ENCODE measurements at places on chromosomes 11 and 22.
A peak's percentile ranks its signal among the peaks of the same experiment; 100 is the strongest.

GRCh38 chr22:35379146-35379993, 1.5 kb upstream of the HMOX1 start:
- no peak for DNase-seq

GRCh38 chr11:2306452-2306823, 4.6 kb downstream of the TSPAN32 start:
- no peak for DNase-seq

DNA sequence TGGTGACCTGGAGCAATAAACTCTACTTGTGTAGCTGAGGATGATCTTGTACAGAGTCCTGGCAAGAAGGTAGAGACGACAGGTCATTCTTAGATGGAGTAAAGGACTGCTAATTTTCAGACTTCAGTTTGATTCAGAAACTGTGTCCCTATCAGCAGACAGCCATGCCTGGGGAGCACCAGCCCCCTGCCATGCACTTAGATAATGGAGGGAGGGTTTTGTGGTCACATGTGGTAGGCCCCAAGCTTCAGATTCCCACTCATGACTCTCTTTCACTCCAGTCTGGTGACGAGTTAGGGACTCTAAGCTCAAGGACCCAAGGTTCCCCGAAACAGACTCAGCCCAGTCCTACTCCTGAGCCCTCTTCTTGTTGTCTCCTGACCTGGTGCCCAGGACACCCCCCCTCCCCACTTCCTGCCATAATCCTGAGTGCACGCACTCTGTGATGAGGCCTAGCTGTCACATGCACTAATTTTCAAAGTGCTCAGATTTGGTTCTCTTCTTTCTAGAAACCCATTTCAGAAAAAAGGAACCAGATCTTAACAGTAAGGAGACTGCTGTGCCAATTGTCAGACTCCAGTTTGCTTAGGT, 10.2 kb upstream of the AMPD3 start:
- DNase-seq, result no peak

DNA sequence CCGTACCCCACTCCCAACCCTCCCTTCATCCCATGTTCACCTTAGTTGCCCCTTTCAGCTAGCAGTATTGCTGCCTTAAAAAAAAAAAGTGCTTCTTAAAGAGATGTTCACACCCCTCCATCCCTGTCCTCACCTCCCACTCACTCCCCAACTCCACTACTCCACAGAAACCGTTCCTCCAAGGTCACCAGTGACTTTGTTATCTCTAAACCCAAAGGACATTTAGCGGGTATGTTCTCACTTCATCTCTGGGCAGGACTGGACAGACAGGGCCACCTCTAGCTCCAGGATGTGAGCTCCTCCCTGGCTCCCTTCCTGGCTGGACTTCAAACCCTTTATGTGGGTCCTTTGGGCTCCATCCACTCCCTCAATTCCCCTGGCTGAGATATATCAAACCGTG, 6.4 kb upstream of the RCOR2 start:
- no peak for DNase-seq

DNA sequence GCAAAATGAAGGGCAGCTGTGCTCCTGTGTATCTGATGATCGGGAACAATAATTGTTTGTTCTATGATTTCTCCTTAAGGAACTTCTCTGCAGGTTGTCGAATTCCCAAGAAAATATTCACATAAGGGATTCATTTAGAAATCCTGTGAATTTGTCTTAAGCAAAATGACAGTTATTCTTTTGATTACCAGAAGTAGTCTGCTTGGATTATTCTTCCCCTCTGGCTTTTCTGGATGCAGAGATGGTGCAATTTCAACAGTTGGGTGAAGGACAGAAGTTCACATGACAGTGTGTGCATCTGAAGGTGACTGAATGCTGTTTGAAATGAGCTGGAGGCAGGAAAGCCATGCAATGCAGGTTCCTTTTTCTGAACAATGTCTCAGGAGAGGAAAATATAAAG, 137.2 kb upstream of the MTMR2 start:
- no peak for DNase-seq

- DNase-seq, result no peak
Measured at GRCh38 chr11:111672949-111673348, 70.7 kb downstream of the SIK2 start.

DNA sequence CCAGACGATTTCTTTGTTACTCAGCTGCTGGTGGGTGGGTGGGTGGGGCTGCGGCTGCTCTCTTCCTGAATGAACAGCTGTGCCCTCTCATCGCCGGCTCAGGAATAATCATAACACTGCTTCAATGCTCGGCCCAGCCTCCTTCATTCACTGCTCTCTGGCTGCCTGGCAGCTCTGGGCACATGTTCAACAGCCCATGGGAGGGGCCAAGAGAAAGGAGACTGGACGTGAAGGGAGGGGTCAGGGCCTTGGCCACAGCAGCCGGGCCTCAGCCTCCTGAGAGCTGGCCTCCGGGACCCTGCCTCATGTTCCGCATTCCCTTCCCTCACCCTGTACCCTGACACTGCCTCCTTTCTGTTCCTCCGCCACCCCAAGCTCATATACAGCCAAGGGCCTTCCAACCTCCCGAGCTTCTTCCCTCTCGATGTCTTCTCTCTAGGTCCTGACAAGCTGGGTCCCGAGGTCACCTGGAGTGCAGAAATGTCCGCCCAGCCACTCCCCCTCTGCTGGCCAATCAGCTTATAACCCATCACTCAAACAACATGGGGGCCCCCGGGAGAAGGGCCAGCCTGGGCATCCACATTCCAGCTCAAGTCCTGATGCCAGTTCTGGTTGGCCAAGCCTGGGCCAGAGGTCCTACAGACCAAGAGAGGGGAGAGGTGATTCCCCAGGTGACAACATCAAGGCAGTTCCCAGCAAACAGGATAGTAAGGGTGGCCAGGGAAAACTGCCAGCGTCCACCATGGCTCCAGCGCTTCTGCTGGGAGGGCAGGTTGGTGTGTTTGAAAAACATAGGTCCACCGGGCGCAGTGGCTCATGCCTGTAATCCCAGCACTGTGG, 3.2 kb upstream of the CSDC2 start:
- DNase-seq, result no peak

DNA sequence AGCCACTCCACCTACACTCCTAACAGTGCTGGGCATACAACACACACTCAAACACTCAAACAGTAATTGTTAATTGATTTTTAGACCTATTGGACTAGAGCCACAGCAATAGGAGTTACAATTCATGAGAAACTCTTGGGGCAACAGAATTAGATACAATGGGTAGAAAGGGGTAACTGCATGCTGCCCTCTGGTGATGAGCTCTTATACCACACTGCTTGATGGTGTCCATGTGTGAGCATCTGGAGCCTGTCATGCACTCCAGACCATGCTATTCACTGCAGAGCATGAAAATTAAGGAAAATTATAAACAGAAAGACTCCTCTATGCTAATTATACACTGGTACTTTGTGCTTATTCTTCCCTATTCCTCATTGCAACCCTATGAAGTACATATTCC, 975.5 kb upstream of the CCDC90B start:
- no peak for DNase-seq

DNA sequence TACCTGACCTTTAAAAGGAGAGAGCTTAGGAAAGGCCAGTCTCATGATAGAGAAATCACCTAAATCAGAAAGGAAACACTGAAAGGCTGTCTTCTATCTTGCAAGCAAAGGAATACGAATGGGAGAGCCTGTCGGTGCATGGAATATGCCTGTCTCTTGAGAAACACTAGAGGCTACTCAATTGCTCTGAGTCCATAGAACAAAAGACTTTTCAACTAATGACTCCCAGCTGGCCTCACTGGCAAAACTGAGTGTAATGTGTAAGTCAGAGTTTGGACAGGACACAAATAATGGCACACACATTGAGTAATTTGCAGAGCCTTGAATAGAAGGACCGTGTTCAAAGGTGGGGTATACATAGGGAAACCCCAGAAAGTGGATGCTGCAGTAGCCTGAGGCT, 171.0 kb upstream of the ARHGAP20 start:
- DNase-seq, result no peak

DNA sequence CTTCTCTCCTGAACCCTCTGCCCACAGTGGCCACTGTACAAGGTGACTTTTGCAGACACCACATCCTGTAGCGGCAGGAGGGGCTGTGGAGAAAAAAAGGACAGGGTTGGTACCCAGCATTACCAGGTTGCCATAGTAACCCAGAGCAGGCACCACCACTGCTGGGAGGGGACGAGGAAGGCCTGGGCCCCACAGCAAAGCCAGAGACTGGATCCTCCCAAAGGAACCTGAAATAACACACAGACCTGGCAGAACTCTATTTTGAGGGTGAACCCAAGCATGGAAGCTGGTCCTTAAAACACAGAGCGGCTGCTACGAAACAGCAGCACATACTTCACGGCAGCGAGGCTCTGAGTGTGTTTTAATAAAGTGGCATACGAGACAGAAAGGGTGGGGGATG, 380.6 kb downstream of the CTTN start:
- DNase-seq, result no peak

GRCh38 chr11:126308271-126308671, 4.4 kb downstream of the DCPS start:
- no peak for DNase-seq

GRCh38 chr11:46461461-46461927, 69.9 kb upstream of the CHRM4 start:
- no peak for DNase-seq

- DNase-seq, result peak; percentile 21
Measured at GRCh38 chr11:112004389-112004788, 20.8 kb upstream of the DLAT start.

GRCh38 chr11:126474220-126474619, 118.7 kb downstream of the ST3GAL4 start:
- no peak for DNase-seq

- peak; percentile 43 for DNase-seq
Measured at GRCh38 chr22:21690401-21690801, 24.6 kb downstream of the PPIL2 start.

GRCh38 chr11:64347193-64347867, 7.3 kb downstream of the CCDC88B start:
- DNase-seq, result no peak

- no peak for DNase-seq
Measured at GRCh38 chr11:105935791-105936190, 86.2 kb downstream of the MSANTD4 start.

GRCh38 chr22:24768537-24769374, 5.8 kb downstream of the PIWIL3 start:
- peak; percentile 13 for DNase-seq

GRCh38 chr11:10302744-10303557, 1.9 kb upstream of the ADM start:
- peak; percentile 66 for DNase-seq

- DNase-seq, result no peak
Measured at GRCh38 chr11:99370549-99371216, 349.9 kb downstream of the CNTN5 start.

- DNase-seq, result peak; percentile 57
Measured at GRCh38 chr11:6618117-6619003, 862 bp downstream of the TPP1 start.

- peak; percentile 88 for DNase-seq
Measured at GRCh38 chr22:23849009-23850006, 8.4 kb upstream of the SLC2A11 start.

DNA sequence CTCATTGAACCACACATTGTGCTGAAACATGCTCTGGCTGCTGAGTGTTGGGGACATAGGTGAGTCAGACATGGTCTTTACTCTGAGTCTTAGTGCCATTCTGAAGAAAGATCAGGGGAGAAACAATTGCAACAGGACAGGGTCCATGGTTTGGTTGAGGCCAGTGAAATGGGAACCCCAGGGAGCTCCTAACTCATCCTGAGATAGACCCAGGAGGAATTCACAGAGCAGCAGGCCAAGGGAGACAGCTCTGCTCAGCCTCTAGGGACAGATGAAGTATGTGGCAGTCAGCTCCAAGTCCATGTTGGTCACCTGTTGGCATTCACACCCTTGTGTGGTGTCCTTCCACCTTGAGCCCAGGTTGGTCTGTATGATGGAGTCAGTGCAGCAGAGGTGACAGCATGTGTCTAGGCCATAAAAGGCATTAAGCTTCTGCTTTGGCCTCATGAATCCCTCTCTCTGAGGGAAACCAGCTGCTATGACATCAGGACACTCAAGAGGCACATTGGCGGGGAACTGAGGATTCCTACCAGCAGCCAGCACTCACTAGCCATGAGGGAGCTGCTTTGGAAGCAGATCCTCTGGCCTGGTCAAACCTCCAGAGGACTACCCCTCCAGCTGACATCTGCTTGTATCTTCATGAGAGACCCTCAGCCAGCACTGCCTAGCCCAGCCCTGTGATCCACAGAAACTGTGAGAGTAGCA, 50.3 kb upstream of the MYEOV start:
- DNase-seq, result no peak

DNA sequence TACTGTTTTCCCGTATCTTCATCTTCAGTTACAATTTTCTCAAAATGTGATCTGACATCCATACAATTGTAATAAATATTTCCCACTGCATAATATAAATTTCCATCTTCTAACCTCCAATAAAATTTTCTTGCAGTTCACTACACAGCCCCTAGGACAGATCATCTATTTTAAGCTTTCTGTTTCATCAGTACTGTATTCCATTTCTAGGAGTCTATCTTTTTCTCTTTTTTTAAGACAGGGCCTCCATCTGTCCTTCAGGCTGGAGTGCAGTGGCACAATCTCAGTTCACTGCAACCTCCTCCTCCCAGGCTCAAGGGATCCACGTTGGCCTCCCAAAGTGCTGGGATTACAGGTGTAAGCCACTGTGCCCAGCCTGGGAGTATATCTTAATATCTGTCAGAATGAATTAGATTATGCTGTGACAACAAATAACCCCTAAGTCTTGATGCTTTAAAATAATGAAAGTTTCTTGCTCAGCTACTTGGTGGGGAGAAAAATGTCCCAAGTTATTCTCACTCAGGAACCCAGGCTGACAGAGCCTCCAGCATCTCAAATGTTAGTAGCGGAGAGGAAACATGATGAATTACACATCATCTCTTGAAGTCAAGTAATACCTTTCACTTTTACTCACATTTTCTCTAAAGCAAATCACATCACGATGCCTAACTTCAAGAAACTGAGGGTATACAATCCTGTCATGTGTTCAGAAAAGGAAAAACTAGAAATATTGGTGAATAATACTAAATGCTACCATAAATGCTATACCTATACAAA, 92.2 kb downstream of the BUD13 start:
- no peak for DNase-seq

DNA sequence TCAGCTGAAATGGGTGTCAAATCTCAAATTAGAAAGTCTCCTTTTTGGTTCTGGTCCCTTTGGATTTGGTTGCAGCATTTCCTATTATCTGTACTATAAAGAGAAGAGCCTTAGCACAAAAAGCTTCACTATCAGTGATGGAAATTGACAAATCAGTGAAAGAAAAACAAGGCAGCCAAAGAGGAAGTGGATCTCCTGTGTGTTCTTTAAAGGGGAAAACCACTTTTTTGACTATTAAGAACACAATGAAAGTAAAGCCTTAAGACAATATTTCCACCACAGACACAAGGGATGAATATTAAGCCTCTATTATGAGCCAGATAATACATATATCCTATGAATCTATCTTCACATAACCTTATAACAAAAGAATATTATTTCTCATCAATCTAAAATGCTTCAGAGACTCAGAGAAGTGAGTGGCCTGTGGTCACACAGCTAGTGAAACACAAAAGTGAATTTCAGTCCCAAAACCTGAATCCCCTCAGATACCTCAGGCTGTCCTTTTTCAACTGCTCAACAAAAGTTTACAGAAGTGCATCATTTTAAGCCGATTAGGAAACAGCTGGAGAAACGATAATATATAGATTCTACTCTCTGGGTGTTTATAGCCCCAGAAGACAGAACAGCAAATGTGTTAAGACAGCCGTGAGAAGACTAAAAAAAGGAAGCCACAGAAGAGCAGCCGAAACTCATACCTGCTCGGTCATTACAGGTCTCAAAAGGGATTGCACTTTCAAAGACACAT, 24.4 kb upstream of the FSHB start:
- DNase-seq, result no peak

GRCh38 chr11:67776852-67777520, 102.6 kb upstream of the ALDH3B2 start:
- no peak for DNase-seq
